ENCODE measurements at places on chromosomes 4 and X.

DNA sequence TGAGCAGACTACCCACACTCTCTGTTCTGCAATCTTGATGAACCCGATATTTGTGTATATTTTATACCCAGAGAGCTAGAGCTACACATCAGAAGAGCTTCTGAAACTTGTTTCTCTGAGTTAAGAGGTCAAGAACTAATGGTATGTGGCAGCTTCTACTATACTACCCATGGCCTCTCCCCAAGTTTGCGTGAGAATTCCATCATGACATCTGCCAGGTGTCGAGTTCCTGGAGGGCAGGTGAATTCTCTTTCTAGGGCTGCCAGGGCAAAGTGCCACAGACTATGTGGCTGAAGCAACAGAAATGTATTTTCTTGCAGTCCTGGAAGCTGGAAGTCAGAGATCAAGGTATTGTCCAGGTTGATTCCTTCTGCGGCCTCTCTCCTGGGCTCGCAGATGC is 4.4 kb downstream of the SORCS2 start:
- DNase-seq = no peak

GRCh38 chr4:2080429-2081300 is 21.5 kb downstream of the NAT8L start:
- no peak for DNase-seq

DNA sequence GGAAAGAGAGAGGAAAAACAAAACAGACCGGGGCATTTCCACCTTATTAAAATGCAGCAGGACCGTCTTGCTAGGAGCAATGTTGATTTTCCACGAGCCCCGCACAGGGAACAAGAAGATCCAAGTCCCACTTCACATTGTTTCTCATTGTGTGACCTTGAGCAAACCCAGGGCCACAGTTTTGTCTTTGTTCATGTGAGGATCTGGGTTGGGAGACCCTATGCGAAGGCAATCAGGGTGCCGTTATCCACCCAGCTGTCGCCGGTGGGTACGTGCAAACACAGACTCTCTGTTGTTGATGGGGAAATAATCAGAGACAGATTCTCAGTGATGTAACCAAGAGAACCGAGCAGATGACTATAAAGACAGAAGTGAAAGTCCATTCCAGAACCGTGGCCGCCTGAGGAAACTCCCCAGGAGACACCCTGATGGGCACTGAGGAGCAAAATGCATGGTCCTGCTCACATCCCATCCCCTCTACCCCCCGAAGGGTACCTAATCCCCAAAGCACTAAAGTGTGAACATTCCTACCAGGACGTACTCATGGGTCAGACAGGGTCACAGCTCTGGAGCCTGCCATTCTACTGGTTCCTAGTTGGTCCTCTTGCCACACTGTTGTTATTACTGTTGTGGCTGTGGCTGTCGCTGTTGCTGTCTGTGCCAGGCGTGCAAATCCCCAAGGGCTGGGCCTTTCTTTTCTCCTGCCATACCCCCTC is 102.7 kb upstream of the RBPJ start:
- DNase-seq = no peak

DNA sequence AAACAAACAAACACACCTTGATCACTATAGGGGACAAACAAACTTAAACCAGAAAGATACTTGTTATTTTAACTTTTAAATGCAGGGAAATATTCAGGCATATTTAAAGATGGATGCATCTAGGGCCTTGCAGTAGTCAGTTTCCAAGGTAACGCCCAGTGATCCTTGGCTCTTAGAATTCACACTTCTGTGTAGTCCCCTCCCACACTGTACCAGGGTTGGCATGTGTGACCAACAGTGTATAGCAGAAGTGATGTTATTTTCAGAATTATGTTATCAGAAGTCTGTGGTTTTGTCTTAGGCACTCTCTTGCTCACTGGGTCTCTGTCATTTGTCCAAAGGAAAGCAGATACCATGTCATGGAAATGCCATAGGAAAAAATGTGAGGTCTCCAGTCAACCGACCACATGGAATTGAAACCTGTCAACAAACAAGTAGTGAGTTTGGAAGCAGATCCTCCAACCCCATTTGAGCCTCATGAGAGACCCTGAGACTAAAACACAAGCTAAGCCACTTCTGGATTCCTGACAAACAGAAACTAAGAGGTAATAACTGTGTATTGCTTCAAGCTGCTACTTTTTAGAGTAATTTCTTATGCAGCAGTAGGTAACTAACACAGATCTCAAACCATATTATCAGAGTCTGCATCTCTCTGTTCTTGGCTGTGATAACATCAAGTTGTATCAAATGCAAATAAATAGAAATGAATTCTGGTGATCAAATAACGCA is 670.3 kb downstream of the KCTD8 start:
- DNase-seq = no peak

DNA sequence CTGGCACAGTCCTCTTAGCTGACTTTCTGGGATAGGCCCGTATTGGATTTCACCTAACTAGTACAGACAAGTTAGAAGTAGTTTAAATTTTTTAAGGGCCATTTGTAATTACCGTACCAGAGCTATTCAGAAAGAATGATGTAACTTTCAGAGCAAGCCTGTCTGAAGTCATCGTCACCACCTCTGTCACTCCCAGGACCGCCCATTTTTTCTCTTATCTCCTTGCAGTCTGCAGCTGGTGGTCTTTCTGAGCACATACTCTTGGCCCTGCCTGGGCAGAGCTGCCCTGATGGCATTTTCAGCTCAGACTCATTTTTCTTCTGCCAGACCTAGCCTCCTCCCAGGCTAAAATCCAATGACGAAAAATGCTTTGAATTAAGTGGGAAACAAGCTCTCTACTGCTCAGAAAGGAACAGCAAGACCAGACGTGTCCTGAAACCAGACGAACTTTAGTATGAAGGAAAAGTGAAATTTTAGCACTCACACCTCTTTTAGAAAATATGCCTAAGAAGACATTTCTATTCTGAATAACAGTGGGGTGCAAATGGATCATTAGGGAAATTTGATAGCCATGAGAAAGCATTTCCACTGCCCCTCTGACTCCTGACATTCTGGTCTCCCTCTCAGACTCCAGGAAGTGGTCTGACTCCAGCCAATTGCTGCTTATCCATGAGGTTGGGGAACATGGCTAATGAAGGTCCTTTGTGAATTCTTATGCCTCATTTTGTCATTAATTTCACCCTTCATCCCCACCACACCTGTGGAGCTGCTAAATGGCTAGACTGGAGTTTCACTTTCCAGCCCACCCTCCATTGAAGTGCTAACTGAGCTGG is 162.4 kb upstream of the GYPA start:
- no peak for DNase-seq

DNA sequence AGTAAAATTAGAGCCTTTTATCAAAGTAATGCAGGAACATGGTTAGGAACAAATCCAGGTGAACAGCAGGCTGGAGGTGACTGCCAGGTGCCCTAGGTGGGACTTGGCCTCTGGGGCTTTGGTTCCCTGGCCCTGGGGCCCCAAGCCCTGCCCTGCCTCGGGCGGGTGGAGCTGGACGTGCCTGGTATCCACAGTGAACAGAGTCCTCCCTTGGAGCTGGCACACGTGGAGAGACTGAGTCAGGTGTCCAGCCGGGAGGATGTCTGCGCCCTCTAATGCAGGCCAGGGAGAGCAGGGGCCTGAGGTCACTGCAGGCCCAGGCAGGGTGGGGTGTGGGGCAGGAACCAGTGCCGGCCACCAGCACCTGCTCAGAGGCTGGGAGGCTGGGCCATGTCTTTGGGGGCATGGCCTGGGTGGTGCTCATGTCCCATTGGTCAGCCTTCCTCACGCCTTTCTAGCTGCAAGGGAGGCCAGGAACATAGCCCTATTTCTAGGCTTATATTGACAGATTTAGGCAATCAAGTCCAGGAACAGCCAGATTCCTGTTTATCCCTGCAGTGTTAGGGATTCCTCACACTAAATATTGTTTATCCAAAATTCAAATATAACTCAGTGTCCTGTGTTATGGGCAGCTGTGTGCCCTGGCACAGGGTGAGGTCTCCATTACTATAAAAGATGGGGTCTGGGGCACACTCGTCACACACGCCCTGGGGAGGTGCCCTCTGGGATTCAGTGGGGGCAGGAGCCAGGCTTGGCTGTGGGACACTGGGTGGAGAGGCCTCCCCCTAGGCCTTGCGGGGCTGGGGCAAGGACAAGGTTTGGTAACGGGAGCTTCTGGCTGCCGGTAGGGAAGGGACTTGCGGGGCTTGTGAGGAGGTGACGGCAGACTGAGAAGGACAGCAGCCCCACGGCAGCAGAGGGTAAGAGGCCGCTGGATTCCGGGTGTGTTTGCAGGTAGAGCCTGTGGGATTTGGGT is 14.3 kb upstream of the NAT8L start:
- no peak for DNase-seq

DNA sequence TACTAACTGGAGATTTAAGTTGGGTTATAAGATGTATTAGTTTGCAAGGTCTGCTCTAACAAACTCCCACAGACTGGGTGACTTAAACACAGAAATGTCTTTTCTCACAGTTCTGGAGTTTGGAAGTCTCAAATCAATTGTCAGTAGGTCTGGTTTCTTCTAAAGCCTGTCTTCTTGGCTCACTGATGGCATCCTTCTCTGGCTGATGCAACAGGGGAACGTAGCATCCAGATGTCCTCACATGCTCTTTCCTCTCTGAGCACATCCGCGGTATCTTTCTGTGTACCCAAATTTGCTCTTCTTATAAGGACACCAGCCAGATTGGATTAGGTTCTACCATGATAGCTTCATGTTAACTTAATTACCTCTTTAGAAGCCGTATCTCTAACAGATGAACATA is 63.2 kb upstream of the BMP3 start:
- DNase-seq = no peak

DNA sequence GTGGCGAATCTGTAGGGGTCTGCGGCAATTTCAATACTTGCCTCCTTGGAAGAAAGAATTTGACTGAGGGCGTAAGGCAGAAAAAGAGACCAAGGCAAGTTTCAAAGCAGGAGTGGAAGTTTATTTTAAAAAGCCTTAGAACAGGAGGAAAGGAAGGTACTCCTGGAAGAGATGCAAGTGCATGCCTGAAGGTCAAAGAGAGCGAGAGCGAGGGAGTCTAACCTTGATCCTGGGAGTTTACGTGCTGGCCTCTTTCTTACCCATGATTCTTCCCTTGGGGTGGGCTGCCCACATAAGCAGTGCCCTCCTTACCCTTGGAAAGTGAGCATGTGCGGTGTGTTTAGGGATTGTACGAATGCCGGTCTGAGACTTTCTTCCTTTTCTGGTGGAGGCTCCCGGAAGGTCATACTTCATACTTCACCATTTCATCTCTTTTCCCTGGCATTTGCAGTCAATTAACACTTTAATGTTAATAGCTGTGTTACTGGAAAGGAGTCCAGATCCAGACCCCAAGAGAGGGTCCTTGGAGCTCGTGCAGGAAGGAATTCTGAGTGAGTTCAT is 40.0 kb downstream of the ARSD start:
- DNase-seq = no peak

DNA sequence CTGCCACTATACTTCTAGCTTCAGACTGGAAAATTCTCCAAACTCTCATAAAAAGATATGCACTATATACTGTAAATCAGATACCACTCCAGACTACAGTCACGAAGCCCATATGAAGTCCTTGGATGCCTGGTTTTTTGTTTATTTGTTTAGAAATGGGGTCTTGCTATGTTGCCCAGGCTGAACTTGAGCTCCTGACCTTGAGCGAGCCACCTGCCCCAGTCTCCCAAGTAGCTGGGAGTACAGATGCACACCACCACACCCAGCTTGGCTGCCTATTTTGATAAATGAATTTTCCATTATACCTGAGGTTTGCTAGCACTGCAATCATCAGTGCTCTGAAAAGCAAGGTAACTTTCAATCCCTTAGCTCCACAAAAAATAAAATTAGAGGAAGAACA is 53.1 kb downstream of the ELF2 start:
- no peak for DNase-seq

DNA sequence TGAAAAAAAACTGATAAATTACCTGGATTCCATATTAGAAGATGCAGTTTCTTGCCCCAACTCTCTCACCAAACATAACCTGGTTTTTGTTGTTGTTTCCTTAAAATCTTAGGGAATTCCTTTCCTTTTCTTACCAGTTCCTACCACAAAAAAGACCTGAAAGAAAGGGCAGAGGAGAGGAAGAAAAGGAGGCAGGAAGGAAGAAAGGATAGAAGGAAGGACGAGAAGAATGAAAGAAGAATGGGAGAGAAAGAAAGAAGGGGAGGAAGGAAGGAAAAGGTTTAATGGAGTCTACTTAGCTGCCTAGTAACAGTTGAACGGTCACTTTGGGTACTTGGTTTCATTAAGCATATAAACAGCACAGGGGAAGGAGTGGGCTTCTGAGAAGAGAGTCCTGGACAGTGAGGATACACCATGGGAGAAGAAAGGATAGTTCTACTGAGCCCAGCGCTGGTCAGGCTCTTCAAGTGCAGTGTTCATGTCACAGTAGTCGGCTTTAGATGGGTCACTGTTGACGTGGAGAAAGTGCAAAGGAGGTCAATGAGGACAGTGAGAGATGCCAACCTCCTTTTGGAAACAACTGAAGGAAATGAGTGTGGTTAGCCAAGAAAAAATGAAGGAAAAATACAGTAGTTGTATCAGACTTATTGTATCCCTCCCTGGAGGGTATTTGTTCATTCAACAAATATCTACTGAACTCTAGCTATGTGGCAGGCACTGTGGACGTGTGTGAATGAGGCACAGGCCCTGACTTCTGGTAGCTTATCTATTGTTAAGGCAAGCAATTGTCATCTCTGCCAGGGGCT is 1.1 kb upstream of the CHIC2 start:
- DNase-seq = no peak

- DNase-seq = no peak
These were observed 14.0 kb downstream of the OCIAD1 start for GRCh38 chr4:48844843-48845242.

DNA sequence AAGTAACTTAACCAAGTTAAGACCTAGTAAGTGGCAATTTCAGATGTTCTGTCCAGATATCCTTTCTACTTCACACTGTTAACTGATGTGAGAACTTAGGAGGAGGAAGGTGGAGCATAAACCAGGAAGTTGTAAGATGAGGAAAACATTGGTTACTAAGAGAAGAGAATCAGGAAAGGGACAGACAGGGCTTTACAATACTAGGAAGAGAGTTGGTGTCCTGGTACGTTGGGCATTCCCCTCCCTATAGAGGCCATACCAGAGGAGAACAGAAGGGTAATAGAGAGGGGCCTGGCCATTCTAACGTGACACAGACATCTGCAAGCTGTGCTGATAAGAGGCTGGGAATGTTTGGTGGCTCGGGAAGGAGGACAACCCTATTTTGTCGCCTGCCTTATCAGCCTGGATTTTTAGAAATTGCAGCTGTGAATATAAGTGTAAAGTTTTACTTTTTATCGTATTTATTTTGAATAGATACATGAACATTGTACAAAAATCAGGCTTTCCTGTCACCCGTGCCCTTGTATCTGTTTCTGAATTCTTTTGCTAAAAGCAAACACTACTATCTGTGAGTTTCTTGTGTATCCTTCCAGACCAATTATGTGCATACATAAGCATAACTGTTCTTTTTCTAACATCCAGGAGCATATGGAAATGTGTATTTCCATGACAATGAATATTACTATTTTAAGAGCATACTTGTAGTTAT is 53.5 kb upstream of the HPRT1 start:
- no peak for DNase-seq

- DNase-seq = no peak
These were observed 182.5 kb upstream of the ARHGEF9 start for GRCh38 chrX:63967551-63967950.

Measured in activated CD8-positive, alpha-beta memory T cell treated with anti-CD3 and anti-CD28 coated beads for 1 hour (primary cell).